ENCODE measurements at places on chromosomes 6 and 20.

- no peak for DNase-seq
Observed at GRCh38 chr6:108293527-108294296, 1.1 kb upstream of the AFG1L start.

GRCh38 chr6:23177806-23178205, 608.4 kb downstream of the HDGFL1 start:
- DNase-seq, result no peak

GRCh38 chr6:32700391-32701040, 34.1 kb upstream of the HLA-DQB1 start:
- DNase-seq, result peak; percentile 32

DNA sequence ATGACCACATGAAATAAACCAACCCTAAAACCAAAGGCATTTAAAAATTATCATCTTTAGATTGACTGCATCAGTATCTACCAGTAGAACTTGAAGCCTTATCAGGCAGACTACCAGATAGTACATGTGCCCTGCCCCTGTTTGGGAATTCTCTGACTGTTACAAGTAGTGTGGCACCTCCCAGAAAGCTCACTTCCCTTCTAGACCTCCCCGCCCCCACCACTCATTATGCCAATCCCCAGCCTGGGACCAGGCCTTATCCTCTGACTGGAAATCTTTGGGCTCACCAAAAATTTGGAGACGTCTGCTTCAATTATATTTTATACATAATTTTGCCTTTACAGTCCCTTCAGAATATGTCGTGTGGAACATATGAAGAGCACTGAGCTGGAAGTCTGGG, 155.6 kb downstream of the TFAP2B start:
- DNase-seq, result no peak

GRCh38 chr6:3905945-3906845, 57.0 kb downstream of the FAM50B start:
- DNase-seq, result no peak

- no peak for DNase-seq
Observed at GRCh38 chr20:23419995-23420901, 1.0 kb downstream of the NAPB start.

DNA sequence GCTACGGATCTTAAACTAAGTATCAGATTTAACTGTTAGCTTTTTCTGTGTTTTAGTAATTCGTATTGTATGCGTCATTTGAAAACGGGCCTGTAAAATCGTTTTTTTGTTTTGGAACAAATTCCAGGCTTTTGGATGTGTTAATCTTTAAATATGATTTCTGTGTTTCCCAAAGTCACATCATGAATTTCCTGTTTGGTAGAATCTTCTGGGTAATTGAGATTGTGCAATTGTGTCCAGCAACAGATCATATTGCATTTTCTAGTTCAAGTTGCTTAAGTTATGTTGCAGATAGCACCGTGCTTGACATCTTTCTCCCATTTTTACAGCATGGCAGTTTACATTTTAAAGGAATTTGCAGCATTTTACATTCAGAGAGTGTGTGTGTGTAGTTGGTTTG, 1.9 kb downstream of the MAPK14 start:
- DNase-seq, result no peak

DNA sequence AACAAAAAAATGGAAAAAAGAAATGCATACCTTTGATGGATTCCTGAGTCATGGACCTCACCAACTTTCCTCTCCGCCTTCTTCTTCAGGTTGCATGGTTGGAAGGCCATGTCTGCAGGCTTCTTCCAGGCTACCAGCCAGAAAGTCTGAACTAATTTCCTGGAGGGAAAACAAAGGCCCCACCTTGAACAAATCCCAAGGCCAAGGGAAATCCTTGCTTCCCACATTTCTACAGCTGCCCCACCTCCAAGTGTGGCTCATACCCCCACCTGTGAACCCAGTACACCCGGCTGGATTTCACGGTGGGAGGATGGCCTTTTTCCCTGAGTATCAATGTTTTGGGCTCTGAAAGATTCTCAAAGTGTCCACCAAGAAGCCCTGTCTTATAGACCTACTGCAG, 22.4 kb downstream of the IL17A start:
- no peak for DNase-seq

DNA sequence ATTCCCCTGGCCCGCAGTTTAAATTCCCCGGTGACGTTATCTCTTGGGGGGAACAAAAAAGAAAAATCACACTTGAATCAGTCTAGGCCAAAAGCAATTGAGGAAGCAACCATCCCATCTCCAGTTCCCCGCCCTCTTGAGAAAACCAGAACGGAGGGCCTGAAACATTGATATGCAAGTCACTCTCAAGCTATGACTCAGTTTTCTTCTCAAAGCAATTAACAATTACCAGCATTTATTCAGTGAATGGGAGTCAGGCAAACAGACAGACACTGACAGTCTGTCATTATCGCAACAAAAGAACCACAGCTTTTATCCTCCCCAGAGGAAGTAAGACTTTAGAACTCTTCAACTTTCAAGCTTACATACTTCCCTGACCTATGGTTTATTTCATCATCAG, 100.9 kb downstream of the OPRM1 start:
- DNase-seq, result no peak

GRCh38 chr20:61571221-61571620, 319.2 kb downstream of the CDH4 start:
- no peak for DNase-seq

DNA sequence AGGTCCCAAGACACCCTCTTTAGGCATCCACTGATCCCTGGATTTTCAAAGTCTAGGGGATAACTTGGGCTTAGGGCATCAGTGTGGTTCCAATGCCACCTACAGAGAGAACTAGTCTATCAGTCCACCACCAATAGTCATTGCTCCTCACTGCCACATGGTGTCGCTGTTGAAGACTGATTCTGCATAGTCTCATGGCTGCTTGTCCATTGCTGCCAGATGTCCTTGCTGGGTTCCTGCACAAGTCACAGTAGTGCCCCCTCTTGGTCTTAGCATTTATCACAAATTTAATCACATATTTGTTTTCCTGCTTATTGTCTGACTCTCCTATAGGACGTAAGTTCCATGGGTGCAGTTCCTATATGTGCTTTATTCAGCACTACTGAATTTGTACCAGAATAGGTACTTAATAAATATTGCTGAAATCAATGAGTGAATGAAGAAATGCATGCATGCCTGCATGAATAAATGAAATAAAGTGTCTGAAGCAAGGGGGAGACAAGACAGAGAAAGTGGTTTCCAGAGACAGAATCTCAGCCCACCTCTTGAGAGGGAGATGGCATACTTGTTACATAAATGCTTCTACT, 45.9 kb upstream of the RALY start:
- DNase-seq, result no peak

- DNase-seq, result no peak
Observed at GRCh38 chr20:49990271-49990720, 7.5 kb downstream of the SNAI1 start.

DNA sequence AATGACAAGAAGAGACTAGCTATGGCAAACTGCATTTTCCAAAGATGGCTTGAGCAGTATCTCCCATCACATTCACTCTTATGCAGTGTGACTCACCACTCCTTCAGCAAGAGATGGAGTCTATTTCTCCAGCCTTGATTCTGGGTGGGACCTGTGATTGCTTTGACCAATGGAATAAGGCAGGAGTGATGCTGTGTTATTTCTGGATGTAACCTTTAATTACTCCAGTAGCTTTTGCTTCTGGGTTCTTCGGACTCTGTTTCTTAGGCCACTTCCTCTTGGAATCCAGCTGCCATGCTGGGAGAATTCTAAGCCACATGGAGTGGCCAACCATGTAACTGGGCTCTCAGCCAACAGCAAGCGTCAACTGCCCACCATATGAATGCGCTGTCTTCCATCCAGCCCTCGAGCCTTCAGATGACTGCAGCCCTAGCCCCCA, 50.7 kb downstream of the TGM2 start:
- no peak for DNase-seq

GRCh38 chr6:89828988-89829471, 650 bp upstream of the CASP8AP2 start:
- no peak for DNase-seq

GRCh38 chr6:23983735-23984134, 142.3 kb upstream of the NRSN1 start:
- no peak for DNase-seq

GRCh38 chr6:13099771-13100170, 228.6 kb downstream of the TBC1D7 start:
- no peak for DNase-seq

DNA sequence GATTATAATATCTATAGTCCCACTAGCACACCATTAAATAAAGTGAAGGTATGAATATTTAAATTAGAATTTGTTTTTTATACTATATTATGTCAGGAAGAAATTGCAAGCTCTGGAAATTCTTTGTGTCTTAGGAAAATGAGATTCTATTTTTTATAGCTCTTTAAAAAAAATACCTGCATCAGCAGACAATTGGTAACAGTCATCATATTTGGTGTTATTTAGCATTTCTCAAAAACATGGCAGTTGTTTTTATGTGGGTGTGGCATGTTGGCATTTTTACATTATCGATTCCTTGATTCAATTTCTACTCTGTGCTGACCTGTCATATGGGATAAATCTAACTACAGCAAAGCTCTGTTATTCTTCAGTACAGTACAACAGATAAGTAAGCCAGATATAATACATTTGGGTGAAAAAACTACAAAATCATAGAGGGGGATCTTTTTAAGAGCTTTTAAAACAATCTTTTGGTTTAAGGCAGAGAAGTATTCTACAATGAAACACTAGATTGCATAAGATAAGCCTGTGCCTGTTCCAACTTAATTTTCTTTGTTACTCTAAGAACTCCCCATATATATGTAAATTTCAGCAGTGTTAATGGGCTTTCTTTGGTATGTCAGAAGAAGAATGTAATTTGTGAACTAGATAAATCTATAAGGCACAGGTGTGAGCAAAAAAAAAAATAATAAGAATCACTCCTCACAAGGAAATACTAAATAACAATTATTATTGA, 71.5 kb downstream of the LAMA2 start:
- no peak for DNase-seq

GRCh38 chr6:124775121-124775520, 187.1 kb upstream of the RNF217 start:
- DNase-seq, result no peak

- no peak for DNase-seq
Observed at GRCh38 chr20:38201356-38201755, 36.3 kb upstream of the TGM2 start.

- no peak for DNase-seq
Observed at GRCh38 chr20:18056174-18057100, 1.3 kb downstream of the OVOL2 start.

DNA sequence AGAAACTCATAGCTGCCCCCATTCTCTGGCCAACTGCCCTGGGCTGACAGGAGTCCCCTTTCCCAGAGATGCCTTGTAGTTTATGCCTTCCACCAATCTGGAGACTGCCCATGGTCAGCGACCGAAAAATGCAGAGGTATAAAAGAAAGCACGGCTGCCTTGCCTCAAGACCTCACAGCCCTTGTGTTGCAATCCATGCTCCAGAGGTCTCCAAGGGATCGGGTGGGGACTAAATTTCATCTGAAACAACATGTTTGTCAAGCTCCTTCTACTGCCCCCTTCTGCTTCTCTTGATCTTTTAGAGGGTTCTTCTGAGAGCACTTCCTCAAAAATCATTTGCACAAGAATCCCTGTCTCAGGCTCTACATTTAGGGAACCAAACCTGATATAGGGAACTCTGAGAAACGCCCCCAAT, 128.8 kb downstream of the PLCB1 start:
- DNase-seq, result no peak

DNA sequence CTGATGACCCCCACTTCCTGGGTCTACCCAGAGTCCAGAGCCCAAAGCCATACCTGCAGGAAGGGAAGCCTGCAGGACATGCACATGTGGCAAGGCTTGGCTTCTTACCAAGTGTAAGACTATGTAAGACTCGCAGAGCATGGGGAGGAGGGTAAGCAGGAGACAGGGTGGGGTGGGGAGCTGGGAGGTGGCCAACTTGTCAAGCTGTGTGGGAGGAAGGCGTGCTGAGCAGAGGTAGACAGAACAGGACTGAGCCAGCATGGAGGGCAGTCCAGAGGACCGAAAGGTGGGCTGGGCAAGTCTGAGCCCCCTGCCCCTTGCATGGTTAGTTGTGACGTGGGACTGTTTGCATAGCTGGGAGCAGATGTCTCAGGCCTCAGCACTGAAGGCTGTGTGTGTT, 53.4 kb upstream of the RNF24 start:
- DNase-seq, result no peak

DNA sequence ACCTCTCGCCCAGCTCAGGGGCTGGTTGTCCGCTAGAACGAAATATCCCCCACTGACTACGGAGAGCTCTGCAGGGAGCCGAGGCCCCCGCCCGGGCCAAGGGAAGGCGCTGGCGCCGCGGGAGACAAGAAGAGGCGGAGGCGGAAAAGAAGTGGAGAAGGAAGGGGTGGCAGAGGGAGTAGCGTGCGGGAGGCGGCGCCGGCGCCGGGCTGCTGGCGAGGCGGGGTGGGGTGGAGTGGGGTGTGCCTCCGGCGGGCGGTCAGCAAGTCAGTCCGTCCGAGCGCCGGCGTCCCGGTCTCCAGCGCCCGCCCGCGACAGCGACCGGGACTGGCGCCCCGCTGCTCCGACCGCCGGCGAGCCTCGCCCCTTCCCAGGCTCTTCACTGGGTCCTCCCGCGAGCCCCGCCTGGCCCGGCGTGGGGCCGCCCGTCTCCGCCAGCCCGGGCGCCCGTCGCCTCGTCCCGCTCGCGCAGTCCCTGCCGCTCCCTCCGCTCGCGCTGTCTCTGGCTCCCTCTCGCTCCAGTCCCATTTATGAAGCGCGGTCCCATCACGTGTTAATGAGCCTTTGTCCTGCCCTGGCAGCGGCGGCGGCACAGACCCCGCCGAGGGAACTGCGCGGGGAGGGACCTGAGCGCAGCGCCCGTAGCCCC, at the start of gene CNR1:
TSS of gene CNR1 (minus strand) at position 504 of the 649 bp plus-strand sequence. CDS start 21,073 bp downstream, outside the sequence.
- no peak for DNase-seq

GRCh38 chr6:168371185-168371584, 51.6 kb upstream of the DACT2 start:
- no peak for DNase-seq

GRCh38 chr6:42404484-42404883, 47.2 kb downstream of the TRERF1 start:
- DNase-seq, result no peak

DNA sequence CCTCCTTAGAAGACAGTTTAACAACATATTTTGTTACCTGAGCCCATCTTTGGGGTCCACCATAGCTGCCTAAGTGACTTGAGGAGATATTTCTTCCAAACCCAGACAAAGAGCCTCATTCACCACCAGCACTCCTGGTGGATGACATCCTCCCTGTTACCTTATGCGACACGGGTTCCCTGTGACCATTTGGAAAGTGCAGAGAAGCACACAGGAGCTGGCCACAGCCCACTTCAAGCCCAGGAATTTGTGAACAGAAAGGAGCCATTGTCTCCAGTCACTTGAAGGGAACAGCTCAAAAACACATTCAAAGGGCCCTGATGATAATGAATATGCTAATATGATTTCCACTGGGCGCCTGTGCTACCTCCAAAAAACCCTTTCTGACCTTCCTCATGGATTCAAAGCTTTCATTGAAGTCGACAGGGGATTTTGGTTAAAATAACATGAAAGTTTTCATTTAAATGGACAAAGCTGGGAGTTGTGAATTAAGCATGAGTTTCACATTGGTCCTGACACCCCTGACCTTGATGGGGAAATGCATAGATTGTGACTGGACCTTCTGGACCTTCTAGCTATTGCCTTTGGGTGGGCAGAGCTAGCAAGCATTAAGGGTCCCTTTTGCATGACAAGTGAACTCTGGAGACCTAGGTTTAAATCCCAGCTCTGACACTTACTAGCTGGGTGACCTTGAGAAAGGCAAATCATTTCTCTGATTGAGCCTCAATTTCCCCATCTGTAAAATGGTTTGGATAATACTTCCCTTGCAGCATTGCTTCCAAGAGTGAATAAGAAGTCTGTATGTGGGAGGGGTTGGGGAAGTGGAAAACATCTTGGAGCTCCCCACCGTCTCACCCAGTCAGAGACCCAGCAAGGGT, 83.3 kb upstream of the SIRPA start:
- no peak for DNase-seq

GRCh38 chr6:108791700-108792099, 56.5 kb upstream of the ARMC2 start:
- no peak for DNase-seq

All from urinary bladder (tissue), 4 donors.